Activated naive CD8-positive, alpha-beta T cell treated with anti-CD3 and anti-CD28 coated beads for 36 hours (primary cell): ENCODE measurements at places on chromosomes 1 and 21.
A peak's percentile ranks its signal among the peaks of the same experiment; 100 is the strongest.

GRCh38 chr21:22806278-22806677 is 1808.1 kb downstream of the NCAM2 start:
- H3K4me3 ChIP-seq = no peak overlapping the region
- H3K27me3 ChIP-seq = peaks cover 3% of the 10 kb centered on the region
- no peak for DNase-seq
- no peak overlapping the region for H3K27ac ChIP-seq

- peaks cover 23% of the 10 kb centered on the region for H3K4me1 ChIP-seq
- DNase-seq = no peak
- peaks cover 62% of the 10 kb centered on the region for H3K36me3 ChIP-seq
- H3K27me3 ChIP-seq = no peaks in the 10 kb centered on the region
- H3K27ac ChIP-seq = peak within 1 kb of the TSS; percentile 98
Observed at GRCh38 chr1:116754198-116754977, at the start of gene CD2. Gene CD2, plus strand, starts transcription at chr1:116754430. Its CDS starts 63 bp downstream, at chr1:116754493.

GRCh38 chr1:94871031-94871430 is 50.9 kb downstream of the SLC44A3 start:
- H3K27me3 ChIP-seq = no peaks in the 10 kb centered on the region
- H3K4me1 ChIP-seq = peaks cover 2% of the 10 kb centered on the region
- H3K27ac ChIP-seq = no peak overlapping the region
- DNase-seq = no peak
- no peak overlapping the region for H3K4me3 ChIP-seq

DNA sequence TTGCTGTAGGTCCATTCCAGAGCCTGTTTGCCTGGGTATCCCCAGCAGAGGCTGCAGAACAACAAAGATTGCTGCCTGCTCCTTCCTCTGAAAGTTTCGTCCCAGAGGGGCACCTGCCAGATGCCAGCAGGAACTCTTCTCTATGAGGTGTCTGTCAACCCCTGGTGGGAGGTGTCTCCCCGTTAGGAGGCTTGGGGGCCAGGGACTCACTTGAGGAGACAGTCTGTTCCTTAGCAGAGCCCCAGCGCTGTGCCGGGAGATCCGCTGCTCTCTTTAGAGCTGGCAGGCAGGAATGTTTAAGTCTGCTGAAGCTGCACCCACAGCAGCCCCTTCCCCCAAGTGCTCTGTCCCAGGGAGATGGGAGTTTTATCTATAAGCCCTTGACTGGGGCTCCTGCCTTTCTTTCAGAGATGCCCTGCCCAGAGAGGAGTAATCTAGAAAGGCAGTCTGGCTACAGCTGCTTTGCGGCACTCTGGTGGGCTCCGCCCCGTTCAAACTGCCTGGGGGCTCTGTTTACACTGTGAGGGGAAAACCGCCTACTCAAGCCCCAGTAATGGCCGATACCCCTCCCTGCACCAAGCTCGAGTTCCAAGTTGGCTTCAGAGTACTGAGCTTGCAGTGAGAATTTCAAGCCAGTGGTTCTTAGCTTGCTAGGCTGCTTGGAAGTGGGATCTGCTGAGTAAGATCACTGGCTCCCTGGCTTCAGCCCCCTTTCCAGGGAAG is 8.7 kb upstream of the SLC25A24 start:
- no peak overlapping the region for H3K27ac ChIP-seq
- H3K4me1 ChIP-seq = peaks cover 5% of the 10 kb centered on the region
- H3K27me3 ChIP-seq = peaks cover 45% of the 10 kb centered on the region
- H3K36me3 ChIP-seq = no peaks in the 10 kb centered on the region

DNA sequence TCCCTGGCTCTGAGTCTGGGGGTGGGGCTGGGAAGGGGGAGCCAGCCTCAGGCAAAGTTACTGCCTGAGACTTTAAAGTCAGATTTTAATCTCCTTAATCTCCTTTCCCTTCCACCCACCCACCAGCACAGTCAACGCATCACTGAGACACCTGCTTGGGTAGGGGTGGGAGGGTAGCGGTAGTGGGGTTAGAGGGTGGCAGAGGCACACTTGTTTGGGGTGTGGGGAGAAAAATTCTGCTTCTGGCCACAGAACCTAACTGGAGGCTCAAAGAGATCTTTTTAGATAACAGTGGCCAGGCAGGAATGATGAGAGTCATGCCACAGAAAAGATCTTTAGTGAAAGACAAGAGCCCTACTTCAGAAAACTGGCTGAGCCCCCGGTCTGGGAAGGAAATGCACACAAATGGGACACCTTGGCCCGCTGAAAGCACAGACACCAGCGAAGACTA is 44.1 kb downstream of the CD247 start:
- H3K36me3 ChIP-seq = peaks cover 67% of the 10 kb centered on the region
- H3K4me3 ChIP-seq = peak overlapping the region; percentile 42
- peaks cover 73% of the 10 kb centered on the region for H3K4me1 ChIP-seq

DNA sequence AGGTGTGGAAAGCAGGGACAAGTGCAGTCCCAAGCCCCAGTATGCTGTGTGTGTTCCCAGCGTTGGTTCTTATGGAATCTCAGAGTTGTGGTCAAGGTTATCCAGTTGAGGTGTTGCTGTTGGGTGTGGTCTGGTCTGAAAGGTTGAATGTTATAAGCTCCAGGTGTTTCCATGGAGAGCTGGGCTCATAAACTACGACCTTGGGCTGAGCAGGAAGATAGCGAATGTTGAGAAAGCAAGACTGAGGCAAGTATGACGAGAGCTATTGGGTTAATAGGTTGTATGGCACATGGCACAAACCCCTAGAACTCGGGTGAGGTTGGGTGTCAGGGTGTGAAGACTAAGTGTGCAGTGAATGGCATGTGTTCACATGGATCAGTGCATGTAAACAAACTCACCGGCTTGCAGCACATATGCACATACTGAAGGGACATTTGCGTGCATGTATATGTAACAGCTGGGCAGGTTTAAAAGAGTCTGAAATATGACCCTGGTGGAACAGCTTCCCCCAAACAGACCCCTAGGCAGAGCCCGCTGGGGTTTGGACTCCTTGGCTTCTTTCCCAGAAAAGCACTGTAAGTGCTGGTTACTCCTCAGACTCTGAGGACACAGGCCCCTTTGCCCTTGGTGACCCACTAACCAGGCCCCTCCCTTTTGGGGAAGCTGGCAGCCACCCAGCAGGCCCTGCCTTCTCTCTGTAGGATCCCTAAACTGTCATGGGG is 117.5 kb downstream of the NAV1 start:
- no peak for DNase-seq
- peaks cover 4% of the 10 kb centered on the region for H3K4me1 ChIP-seq
- H3K36me3 ChIP-seq = no peaks in the 10 kb centered on the region
- no peak overlapping the region for H3K27ac ChIP-seq

- no peak for DNase-seq
- H3K4me1 ChIP-seq = peaks cover 42% of the 10 kb centered on the region
Observed at GRCh38 chr1:198933515-198934222, 294.8 kb downstream of the PTPRC start.

GRCh38 chr1:112849425-112850033 is 106.5 kb downstream of the SLC16A1 start:
- peak overlapping the region; percentile 59 for H3K4me3 ChIP-seq
- H3K4me1 ChIP-seq = no peaks in the 10 kb centered on the region
- H3K27me3 ChIP-seq = peaks cover 67% of the 10 kb centered on the region
- peak; percentile 20 for DNase-seq

- H3K27me3 ChIP-seq = peaks cover 8% of the 10 kb centered on the region
- DNase-seq = no peak
- no peaks in the 10 kb centered on the region for H3K4me1 ChIP-seq
- H3K27ac ChIP-seq = no peak within 1 kb of the TSS
- no peaks in the 10 kb centered on the region for H3K36me3 ChIP-seq
Observed at GRCh38 chr1:114695430-114696058, at the start of gene AMPD1. Gene AMPD1, minus strand, starts transcription at chr1:114695546. Its CDS starts 75 bp downstream, at chr1:114695471.

DNA sequence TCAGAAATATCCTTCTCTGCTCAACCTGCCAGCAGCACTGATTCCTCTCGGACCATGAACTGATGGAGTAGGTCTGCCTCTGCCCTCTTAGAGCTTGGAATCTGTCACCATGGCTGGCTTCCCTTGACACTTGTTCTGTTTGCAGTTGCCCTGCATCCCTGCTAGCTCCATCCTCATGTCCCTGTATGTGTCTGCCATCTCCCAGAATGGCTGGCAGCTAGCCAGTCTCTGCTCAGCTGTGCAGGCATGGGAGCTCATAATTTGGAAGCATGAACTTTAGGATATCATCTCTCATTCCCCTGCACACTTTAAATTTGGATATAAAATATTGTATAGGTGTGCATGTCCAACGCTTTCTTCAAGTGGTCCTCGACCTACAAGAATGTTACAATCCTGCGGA is 95.4 kb downstream of the C1orf94 start:
- no peak overlapping the region for H3K4me3 ChIP-seq
- H3K27me3 ChIP-seq = peaks cover 6% of the 10 kb centered on the region
- no peaks in the 10 kb centered on the region for H3K4me1 ChIP-seq
- no peaks in the 10 kb centered on the region for H3K36me3 ChIP-seq
- no peak for DNase-seq
- no peak overlapping the region for H3K27ac ChIP-seq

DNA sequence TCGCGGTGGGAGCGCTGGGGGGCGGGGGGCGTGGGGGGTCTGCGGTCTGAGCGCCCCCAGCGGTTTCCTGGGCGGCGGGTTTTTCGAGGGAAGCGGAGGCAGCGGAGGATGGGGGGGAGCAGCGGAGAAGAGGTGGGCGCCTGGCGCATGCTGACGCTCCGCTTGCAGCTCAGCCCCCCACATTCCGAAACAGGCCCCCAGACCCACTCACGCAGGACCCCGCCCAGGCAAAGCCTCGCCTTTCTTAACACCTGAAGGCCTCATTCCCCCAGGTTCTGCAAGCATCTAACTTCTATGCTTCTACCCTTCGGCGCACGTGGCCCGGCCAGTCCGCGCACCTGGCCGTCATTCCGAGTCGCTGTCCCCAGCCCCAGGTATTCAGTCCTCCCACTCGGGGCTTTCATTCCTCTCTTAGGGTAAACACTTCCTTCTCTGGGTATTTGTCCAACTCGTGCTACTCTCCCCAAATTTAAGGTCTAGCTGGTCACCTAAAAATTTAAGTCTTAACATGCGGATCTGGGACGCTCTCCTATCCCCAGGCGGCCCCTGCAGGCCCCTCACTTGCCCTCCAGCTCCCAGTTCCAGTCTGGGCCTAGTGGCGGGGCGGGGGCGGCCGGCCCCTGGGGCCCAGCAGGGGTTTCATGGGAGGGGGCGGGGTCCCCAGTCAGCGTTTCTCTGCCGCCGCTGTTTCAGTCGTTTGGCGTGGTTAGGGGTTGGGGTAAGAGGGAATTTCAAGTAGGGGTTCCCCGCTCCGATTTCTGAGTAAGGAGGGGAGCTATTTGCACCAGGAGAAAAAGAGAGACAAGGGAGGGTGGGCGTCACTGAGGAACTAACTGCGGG is 2.8 kb upstream of the ZBTB7B start:
- peak overlapping the region; percentile 91 for H3K27ac ChIP-seq
- DNase-seq = peak; percentile 77
- peaks cover 38% of the 10 kb centered on the region for H3K4me1 ChIP-seq
- H3K36me3 ChIP-seq = peaks cover 3% of the 10 kb centered on the region
- peaks cover 22% of the 10 kb centered on the region for H3K27me3 ChIP-seq

GRCh38 chr1:213623064-213623581 is 364.6 kb upstream of the PROX1 start:
- peaks cover 6% of the 10 kb centered on the region for H3K4me1 ChIP-seq
- peaks cover 9% of the 10 kb centered on the region for H3K27me3 ChIP-seq
- DNase-seq = no peak
- no peak overlapping the region for H3K27ac ChIP-seq
- no peak overlapping the region for H3K4me3 ChIP-seq

DNA sequence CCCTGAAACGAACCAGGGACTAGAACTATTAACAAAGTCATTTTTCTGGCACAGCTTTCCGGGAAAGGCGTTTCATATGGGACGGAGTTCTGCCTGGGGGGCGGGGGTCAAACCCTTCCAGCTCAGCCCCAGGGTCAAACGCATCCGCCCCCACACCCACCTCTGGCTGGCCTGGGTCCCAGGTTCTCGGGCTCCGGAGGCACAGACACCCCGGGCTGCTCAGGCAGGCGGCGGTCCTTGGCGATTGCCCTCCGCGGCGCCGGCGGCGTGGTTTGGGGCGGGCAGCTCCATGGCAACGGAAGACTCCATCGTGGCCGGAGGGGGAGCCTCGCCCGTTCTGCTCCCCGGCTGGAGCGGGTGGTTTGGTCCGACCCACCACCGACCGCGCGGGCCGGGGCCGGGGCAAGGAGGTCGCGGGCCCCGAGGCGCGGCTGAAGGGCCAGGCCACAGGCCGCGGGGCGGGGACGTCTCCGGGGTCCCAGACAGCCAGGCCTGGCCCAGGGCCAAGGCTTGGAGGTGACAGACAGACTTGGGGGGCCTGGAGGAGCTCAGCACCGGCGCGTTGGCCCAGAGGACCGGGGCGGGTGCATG is at the start of gene CFAP74:
Gene CFAP74, minus strand, starts transcription at position 246 of the 591 bp plus-strand sequence. CDS start 12,830 bp downstream, outside the sequence.
- H3K4me1 ChIP-seq = no peaks in the 10 kb centered on the region
- H3K4me3 ChIP-seq = no peak within 1 kb of the TSS
- no peak within 1 kb of the TSS for H3K27ac ChIP-seq
- peak; percentile 56 for DNase-seq
- no peaks in the 10 kb centered on the region for H3K36me3 ChIP-seq
- H3K27me3 ChIP-seq = peaks cover 65% of the 10 kb centered on the region

GRCh38 chr1:106276871-106277270 is 779.6 kb upstream of the PRMT6 start:
- no peaks in the 10 kb centered on the region for H3K4me1 ChIP-seq
- H3K36me3 ChIP-seq = no peaks in the 10 kb centered on the region
- no peak overlapping the region for H3K27ac ChIP-seq
- no peak for DNase-seq

- H3K27me3 ChIP-seq = no peaks in the 10 kb centered on the region
- peaks cover 76% of the 10 kb centered on the region for H3K4me1 ChIP-seq
- H3K4me3 ChIP-seq = no peak overlapping the region
- DNase-seq = no peak
- H3K36me3 ChIP-seq = peaks cover 17% of the 10 kb centered on the region
Observed at GRCh38 chr1:156496211-156496761, 4.3 kb downstream of the MEF2D start.

- H3K36me3 ChIP-seq = no peaks in the 10 kb centered on the region
- no peak overlapping the region for H3K4me3 ChIP-seq
- DNase-seq = no peak
Observed at GRCh38 chr1:115949156-115949555, 27.2 kb upstream of the SLC22A15 start.

DNA sequence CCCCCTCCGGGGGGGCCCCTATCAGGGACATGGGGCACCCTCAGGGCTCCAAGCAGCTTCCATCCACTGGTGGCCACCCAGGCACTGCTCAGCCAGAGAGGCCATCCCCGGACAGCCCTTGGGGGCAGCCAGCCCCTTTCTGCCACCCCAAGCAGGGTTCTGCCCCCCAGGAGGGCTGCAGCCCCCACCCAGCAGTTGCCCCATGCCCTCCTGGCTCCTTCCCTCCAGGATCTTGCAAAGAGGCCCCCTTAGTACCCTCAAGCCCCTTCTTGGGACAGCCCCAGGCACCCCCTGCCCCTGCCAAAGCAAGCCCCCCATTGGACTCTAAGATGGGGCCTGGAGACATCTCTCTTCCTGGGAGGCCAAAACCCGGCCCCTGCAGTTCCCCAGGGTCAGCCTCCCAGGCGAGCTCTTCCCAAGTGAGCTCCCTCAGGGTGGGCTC is 34.9 kb downstream of the TRIM11 start:
- no peaks in the 10 kb centered on the region for H3K4me1 ChIP-seq
- H3K27ac ChIP-seq = no peak overlapping the region
- no peaks in the 10 kb centered on the region for H3K36me3 ChIP-seq
- no peak overlapping the region for H3K4me3 ChIP-seq

- DNase-seq = no peak
- H3K36me3 ChIP-seq = no peaks in the 10 kb centered on the region
- H3K27ac ChIP-seq = no peak overlapping the region
- peaks cover 24% of the 10 kb centered on the region for H3K27me3 ChIP-seq
Observed at GRCh38 chr21:38401191-38401926, 96.9 kb downstream of the ERG start.

- H3K4me3 ChIP-seq = no peak overlapping the region
- H3K27ac ChIP-seq = no peak overlapping the region
- H3K4me1 ChIP-seq = peaks cover 7% of the 10 kb centered on the region
- no peaks in the 10 kb centered on the region for H3K27me3 ChIP-seq
- no peaks in the 10 kb centered on the region for H3K36me3 ChIP-seq
Observed at GRCh38 chr1:178538192-178538916, 25.4 kb downstream of the TEX35 start.
